ENCODE measurements at places on chromosomes 12 and 14.

DNA sequence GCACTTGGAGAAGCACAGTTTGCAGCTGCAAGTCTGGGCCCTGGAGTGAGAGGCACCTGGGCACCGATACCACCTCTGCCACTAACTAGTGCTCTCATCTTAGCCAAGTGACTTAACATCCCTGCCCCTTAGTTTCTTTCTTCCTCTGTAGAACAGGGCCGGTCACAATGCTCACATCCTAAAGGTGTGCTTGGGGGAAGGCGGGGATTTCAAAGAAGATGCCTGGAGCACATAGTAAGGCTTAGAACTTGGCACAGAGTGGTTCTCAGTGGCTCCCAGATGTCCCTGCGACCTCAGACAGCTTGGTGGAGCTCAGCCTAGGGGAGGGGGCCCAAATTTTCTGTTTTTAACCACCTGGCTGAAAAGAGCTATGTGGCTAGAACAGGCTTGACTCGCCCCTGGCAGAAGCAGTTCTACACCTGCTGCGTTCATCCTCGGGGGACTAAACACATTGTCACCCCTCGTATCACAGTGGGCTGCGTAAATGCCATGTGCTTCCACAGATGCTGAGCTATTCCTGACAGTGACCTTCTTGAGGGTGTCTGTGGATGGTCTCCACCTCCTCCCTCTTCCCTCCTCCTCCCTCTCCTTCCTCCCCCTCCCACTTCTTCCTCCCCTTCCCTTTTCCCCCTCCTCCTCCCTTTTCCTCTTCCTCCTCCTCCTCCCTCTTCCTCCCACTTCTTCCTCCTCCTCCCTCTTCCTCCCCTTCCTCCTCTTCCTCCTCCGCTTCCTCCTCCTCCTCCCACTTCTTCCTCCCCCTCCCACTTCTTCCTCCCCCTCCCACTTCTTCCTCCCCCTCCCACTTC, 112.1 kb downstream of the PHETA1 start:
- no peak for DNase-seq

- no peak for DNase-seq
Observed at GRCh38 chr12:664075-664778, 982 bp upstream of the NINJ2 start.

GRCh38 chr14:89394972-89395371, 22.1 kb downstream of the FOXN3 start:
- DNase-seq = no peak

GRCh38 chr12:93311827-93312226, 65.9 kb upstream of the NUDT4 start:
- no peak for DNase-seq

DNA sequence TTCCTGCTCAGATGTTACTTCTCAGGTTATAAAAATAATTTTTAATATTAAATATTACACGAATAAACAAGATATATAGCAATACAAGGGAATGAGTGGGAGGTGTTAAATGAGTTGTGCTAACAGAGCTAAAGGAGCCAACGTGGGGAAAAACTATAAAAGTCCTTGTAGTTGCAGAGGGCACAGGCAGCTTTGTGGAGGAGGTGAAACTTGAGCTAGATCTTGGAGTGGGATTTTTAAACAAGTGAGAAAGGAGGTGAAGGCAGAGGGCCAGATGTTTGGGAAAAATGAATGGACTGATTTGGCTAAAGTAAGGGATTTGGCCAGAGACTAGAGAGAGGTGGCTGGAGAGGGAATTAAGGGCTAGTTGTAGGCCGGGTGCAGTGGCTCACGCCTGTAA, 5.2 kb upstream of the FKBP11 start:
- no peak for DNase-seq

GRCh38 chr12:3728686-3729085, 24.2 kb downstream of the CRACR2A start:
- DNase-seq = no peak

Data from activated CD4-positive, alpha-beta T cell treated with anti-CD3 and anti-CD28 coated beads, Interleukin-2, amount 50 U/mL, for 4 hours (primary cell).